ENCODE measurements at places on chromosomes 7 and 10.

- no peak for DNase-seq
Measured at GRCh38 chr7:143018931-143019330, 8.0 kb downstream of the OR9A2 start.

GRCh38 chr10:86520871-86521677 lies 518 bp downstream of the WAPL start:
- peak; percentile 57 for DNase-seq

DNA sequence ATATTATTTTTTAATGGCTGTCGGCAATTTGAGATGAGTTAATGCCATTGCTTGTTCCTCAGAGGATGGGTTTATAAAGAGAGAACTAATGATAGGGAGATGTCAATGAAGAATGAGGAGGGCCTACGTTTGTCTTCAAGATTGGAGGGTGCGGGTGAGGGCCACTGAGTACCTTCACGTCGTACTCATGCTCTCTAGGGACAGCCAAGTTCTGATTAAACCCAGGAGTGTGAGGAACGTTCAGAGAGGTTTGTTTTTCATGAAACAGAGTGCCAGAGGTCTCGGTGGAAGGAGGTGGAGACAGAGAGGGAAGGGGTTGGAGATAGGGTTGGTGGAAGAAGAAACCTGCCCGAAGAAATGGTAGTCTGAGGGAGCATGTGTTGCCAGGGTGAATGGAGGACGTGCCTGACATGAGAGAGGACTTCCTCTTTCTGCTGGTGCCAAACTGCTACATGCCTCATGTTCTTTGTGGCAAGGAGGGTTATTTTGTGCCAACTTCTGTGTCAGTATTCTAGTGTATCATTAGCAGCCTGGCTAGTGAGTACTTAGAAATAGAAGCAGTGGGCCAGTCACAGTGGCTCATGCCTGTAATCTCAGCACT lies 8.9 kb downstream of the DHTKD1 start:
- DNase-seq: no peak

DNA sequence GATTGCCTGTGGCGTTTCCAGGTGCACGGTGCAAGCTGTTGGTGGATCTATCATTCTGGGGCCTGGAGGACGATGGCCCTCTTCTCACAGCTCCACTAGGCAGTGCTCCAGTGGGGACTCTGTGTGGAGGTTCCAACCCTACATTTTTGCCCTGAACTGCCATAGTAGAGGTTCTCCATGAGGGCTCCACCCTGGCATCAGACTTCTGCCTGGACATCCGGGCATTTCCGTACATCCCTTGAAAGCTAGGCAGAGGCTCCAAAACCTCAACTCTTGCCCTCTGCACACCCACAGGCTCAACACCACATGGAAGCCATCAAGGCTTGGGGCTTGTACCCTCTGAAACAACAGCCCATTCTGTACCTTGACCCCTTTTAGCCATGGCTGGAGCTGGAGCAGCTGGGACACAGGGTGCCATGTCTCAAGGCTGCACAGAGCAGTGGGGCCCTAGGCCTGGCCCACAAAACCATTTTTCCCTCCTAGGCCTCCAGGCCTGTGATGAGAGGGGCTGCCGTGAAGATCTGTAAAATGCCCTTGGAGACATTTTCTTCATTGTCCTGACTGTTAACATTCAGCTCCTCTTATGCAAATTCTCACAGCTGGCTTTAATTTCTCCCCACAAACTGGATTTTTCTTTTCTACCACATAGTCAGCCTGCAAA lies 10.0 kb upstream of the FGL2 start:
- no peak for DNase-seq

DNA sequence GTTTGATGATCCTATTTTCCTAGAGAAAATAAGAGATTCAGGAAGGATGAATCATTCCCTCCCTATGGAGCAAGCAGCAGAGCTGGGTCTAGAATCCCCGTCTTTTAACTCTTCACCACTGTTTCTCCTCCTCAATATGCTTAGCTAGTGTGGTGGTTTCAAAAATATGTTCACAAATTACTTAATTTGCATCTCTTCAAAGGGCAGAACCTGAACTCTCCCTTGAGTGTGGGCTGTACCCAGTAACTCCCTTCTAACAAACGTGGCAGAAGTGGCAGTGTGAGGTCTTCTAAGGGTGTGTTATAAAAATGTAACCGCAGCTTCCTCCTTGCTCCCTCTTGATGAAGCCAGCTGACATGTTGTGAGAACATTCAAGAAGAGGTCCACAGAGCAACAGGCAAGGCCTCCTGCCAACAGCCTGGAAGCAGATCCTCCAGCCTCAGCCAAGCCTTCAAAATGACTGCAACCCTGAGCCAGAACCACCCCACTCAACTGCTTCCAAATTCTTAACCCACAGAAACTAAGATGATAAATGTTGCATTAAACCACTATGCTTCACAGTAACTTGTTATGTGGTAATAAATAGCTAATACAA lies 36.6 kb downstream of the SRPK2 start:
- peak; percentile 60 for DNase-seq

- no peak for DNase-seq
Measured at GRCh38 chr7:80671744-80672143, 33.3 kb downstream of the CD36 start.

DNA sequence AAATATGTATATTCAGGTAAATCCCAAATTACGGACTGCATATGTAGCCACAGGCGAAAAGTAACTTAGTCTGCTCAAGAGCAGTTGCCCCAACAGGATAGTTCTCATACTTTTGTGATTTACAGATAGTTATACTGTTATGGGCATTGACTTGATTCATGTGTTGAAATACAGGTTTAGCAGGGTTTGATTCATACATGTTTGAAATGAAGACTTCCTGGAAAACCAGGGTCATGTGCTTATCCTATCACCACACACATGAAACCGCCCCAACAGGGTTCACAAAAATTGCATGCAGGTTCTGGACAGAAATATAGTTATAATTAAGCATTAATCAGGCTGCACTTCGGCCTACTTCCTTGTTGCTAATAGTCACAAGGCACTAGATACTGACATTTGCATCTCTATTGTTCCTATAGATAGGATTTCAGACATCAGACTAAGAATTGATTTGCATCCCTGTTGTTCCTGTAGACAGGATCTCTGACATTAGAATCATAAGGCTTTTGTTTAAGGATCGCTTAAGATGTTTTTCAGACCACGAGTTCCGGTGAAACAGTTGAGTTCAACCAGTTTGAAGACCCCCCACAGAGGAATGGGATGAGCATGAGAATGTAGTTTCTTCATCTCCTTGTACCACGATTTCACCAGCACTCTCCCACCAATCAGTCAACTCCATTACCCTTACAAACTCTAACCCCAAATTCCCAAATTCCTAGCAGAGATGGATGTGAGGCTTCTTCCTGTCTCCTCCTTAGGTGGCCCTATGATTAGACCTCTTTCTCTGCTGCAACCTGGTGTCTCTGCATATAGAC lies 2.0 kb upstream of the ZNF398 start:
- DNase-seq: peak; percentile 79

GRCh38 chr10:24651923-24652322 lies 71.8 kb downstream of the ARHGAP21 start:
- no peak for DNase-seq

DNA sequence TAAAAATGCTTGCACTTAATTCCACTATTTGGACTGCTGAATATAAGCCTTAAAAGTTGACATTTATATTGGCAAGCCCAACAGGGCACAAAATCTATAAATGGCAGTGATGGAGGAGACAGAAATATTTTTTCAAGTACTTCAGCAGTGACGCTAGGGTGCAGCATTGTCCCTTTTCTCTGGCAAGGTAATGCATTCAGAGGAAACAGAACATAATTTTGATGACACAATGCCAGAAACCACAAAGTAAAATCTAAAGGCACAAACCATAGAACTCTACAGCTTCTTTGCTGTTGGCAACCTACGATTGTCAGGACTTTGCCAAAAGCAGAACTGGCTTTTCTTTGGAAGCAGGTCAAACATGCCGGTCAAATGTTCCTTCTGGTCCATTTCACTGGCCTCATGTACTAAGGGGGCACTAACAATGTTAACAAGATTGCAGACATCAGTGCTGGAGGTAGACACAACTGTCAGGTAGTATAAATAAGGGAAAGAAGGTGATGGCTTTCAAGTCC lies 30.9 kb upstream of the FAM133B start:
- DNase-seq: peak; percentile 74

DNA sequence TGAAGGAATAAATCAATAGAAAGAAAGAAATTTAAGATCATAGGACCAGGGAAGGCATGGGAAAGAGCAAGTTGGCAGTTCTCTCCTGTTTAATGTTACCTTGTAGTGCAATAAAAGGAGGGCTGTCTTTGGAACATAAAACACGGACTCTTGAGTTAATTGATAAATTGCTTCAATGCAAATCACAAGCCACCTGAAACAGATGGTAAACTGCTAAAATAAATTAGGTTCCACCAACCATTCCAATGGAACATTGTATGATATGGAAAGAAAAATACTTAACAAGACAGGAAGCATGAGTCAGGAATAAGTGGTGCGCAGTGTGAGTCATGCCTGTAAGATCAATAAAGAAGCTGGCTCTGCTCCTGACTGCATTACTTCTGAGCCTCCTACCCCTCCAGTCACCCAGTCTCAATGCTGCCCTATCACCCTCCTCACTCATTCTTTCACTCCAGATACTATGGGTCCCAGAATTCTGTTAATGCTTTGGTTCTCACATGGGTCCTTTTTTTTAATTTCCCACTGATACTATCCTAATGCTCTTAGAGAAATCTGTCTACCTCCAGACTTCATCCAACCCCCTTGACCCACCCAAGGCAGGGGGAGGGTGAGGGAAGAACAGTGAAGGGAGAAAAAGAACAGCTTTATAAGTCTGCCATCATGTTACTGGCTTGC lies 78.9 kb downstream of the LRRC17 start:
- no peak for DNase-seq

DNA sequence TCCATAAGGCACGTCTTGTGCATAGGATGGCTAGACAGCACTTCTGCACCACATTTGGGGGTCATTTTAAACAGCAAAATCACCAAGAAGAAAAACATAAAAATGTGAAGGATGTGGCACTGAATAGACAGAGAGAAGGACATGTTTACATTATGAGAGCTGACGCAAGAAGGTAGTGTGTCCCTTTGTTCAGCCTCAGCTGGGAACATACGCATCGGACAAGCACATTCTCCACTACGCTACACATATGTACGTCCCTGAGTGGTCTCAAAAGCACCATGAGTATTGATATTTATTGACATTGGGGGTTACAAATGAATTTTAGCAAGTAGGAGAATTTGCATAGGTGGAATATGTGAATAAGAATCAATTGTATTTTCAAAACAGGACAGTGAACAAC lies 20.2 kb downstream of the DDC start:
- no peak for DNase-seq

DNA sequence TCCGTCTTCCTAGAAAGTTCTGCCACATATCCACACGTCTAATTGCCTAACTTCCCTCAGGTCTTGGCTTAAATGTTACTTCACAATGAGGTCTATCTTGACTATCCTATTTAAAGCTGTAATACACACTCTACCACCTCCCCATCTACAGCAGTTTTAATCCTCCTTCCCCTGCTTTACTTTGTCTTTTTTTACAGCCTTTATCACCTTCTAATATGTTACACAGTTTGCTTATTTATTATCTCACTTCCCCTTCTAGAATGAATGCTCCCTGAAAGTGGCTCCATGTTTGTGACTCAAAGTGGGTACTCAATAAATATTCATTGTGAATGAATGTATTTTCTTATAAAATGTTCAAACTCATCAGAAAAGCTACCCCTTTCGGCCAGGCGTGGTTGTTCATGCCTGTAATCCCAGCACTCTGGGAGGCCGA lies 13.6 kb upstream of the MICU1 start:
- DNase-seq: no peak

GRCh38 chr10:98033515-98033914 lies 3.1 kb upstream of the CRTAC1 start:
- DNase-seq: no peak

DNA sequence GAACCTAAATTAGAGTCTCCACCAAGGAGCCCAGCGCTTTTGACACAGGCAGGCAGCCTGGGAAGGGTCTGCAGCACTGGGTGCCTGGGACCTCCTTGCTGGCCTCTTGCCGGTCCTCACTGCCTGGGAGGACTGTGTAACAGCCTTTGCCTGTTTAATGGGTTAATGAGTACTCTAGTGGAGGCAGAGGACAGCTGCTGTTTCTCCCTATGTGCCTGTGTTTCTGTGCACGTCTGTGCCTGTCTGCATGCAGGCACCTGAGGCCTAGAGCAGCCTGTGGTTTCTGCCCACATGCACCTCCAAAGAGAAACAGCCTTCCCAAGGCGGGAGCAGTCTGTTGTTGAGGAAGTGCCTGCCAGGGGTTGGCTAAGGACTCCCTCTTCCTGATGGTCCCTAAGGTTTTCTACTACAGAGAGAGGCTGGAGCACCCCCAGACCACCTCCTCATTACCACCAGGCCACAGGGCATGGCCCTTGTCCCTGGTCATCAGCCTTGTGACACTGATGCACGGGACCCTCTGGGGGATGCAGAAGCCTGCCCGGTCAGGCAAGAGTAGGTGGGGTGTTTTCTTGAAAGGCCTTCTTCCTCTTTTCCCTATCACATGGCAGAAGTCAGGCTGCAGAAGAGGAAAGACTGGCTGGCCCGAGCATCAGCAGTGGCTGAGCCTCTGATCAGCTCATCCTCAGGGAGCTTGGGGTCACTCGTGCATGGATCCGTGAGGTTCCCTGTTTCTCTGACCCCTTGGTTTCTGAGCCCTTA lies 14.2 kb downstream of the SLC29A3 start:
- no peak for DNase-seq

- DNase-seq: no peak
Measured at GRCh38 chr7:45643630-45644029, 69.5 kb downstream of the ADCY1 start.

GRCh38 chr10:15166325-15166724 lies 2.2 kb downstream of the NMT2 start:
- no peak for DNase-seq

DNA sequence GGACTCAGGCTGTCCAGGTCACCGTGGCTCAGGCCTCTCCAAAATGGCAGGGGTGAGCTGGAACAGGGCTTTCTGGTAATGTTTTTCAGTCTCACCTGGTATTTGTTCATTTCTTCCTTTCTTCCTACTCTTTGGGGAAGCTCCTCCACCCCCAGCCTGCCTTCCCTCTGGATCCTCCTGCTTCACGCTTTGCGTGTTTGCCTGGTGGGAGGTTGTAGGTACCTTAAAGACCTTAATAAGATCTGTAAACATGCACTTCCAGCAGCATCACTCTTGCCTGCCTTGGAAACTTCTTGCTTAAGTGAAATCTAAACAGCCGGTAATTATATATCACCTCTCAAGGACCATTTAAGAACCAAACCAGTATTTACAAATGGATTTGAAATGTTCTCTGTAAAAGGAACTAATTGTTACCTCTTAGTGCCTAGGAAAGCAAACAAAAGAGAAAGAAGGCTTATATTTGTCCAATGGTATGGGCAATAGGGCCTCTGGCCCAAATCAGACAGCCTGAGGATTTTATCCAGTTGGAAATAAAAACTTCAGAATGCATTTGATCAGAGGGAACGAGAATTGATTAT lies 339.9 kb downstream of the CCSER2 start:
- DNase-seq: no peak

- DNase-seq: no peak
Measured at GRCh38 chr7:41633690-41634089, 69.2 kb downstream of the INHBA start.

- no peak for DNase-seq
Measured at GRCh38 chr7:80945976-80946375, 27.1 kb upstream of the SEMA3C start.

GRCh38 chr7:121510302-121510701 lies 114.2 kb upstream of the FAM3C start:
- DNase-seq: no peak

GRCh38 chr7:154753226-154753625 lies 249.7 kb downstream of the PAXIP1 start:
- DNase-seq: no peak

GRCh38 chr7:127943541-127944521 lies 87.4 kb downstream of the LRRC4 start:
- DNase-seq: no peak

- no peak for DNase-seq
Measured at GRCh38 chr10:5373891-5374611, 9.3 kb downstream of the UCN3 start.

Measured in ureter (tissue), 1 donor.